ENCODE measurements at places on chromosomes 2 and 18.

GRCh38 chr2:173829727-173830126, 135.4 kb downstream of the SP3 start:
- DNase-seq, result no peak

GRCh38 chr18:69763002-69763401, 184.7 kb downstream of the CD226 start:
- no peak for DNase-seq

- DNase-seq, result peak; percentile 79
Observed at GRCh38 chr2:59177748-59178147, 936.6 kb upstream of the FANCL start.

- no peak for DNase-seq
Observed at GRCh38 chr2:190759749-190760213, 110.9 kb downstream of the NAB1 start.
